T1000 (cell line): ENCODE measurements at places on chromosomes 6 and 20.

DNA sequence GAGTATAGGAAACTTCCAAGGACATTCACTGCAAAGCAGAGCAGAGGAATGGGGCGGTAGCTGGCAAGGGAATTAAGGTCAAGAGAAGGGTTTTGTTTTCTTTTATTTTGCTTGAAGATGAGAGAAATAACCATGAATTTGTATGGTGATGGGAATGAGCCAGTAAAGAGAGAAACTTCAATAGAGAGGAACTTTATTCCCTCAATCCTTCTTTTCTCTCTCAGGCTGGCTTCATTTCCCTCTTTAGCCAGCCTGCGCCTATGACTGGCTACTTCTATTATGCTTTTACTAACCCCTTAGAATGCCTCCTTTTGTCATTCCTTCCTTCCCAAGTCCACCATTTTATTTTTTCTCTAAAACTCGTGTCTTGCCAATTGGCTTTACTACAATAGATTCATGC, 101.4 kb upstream of the CEP85L start:
- no peak for DNase-seq

DNA sequence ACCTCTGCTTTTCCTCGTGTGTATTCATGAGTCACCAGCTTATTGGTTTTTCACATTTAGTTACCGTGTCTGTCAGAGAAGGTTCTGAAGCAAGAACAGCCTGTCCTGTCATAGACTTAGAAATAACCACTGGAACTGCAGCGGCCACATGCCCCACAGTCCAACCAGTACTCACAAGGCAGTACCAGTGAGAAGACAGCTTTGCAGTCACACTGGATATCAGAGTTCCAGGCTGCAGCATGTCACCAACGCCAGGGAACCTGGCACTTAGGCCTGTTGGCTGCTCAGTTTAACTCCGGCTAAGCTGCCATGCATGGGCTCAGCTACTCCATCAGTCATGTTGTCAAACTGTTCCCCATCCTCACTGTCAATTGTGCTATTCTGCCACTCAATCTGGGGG, 40.1 kb downstream of the ADNP start:
- no peak for DNase-seq

DNA sequence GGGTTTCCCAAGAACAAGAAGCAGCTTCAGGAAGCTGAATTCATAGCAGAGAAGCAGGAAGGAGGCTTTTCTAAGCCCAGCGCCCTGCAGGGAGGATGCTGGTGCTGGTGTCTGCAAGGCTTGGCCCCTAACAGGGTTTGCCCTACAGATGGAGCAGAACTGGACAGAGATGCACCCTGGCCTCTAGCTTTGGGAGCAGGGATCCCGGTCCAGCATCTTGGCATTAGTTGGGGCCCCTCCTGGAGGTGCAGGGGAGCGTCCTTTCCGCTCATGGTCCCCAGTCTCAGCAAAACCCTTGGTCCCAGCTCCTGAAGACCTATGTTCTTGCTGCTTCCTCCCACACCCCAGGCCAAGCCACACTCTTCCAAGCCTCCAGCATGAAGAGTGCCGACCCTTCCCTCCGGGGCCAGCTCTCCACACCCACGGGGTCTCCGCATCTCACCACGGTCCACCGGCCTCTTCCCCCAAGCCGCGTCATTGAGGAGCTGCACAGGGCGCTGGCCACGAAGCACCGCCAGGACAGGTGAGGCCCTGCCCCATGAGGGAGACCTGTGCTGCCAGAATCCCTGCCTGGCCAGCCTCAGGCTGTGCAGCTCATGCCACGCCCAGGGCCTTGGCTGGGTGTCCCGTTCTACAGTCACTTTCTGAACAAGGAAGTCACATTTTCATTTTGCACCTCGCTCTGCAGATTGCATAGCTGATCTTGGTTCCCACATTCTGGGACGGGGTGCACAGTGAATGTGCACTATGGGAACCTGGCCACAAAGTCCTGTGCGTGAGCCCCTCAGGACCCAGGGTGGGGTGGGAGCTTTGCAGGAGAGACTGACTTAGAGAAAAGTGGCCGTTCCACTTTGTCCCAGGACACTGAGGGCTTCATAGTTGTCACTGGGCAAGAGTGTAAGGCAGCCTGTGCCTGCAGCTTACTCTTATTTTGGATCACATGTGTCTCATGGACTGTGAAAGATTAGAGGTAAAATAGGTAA, 160.2 kb downstream of the SYCP2 start:
- no peak for DNase-seq

DNA sequence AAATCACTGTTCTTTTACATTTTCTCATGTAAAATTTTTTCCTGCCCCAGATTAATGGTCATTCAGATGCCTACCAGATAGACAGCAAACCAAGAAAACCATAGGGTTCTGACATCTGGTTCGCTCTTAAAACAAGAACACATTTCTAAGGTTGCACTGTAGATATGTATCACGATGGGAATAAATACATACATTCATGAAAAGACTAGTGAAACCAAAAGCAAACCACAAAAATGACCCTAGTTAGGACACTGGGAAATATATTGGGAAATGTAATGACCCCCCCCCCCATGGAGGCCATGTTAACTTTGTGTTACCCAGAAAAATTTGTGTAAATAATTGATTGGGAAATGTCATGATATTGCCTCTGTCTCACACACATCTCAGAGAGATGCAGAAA, 37.5 kb downstream of the MTFR2 start:
- DNase-seq: no peak

DNA sequence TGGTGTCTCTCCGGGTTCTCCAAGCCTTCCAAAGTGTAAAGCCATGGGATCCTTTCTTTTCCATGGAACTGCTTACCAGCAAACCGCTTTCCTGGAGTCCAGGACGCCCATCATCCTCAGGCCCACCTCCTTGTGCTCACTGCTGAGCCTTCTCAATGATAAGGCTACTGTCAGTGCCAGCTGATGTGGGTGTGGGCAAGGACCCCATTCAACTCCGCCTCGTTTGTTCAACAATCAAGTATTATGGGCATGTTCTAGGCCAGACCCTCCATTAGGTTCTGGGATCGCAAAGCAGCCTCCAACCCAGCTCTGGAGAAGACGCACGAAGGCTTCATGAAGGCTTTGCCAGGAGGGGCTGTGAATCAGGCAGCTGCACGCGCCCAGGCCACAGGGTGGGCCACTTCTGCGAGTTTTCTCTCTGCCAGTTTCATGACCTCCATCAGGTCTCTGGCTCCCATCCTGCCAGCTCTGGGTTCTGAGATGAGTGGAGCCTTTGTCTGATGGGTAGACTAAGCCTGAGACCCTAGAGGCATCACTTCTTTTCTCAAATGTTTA, 177.1 kb downstream of the MRPL14 start:
- DNase-seq: no peak

- DNase-seq: no peak
Observed at GRCh38 chr6:34517966-34518365, 38.2 kb downstream of the SPDEF start.

DNA sequence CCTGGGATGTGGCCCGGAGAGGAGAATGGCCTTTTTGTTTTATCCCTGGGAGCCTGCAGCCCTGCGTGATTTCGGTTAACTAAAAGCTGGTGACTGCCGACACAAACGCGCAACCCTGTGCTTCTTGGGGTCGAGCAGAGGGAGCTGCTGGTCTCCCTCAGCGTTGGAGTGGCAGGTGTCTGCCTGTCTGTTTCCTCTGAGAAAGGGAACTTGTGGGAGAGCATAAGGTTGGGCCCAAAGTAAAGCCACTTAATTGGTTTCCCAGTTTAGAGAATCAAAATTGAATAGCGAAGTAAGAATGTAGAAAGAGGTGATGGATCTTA, 500 bp downstream of the LTV1 start:
- DNase-seq: no peak

DNA sequence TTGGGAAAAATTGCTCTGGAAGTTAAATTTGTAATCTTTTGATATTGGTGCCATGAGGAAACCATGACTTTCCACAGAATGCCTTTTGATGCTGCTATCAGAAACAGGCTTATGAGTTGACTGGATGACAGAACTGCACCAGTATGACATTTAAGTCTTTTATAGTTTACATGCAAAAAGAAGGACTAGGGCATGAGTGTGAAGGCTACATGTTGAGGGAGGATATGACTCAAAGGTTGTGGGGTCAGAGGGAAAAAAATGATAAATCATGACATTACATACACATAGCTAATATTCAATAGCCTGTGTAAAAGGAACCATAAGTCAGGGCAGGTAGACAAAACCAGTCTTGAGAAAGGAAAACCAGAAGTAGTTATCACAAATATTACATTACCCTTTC, 182.2 kb downstream of the COL12A1 start:
- DNase-seq: no peak

- no peak for DNase-seq
Observed at GRCh38 chr20:63296531-63297299, 3.7 kb downstream of the COL20A1 start.

- DNase-seq: no peak
Observed at GRCh38 chr6:6582131-6582530, 6.4 kb upstream of the LY86 start.

DNA sequence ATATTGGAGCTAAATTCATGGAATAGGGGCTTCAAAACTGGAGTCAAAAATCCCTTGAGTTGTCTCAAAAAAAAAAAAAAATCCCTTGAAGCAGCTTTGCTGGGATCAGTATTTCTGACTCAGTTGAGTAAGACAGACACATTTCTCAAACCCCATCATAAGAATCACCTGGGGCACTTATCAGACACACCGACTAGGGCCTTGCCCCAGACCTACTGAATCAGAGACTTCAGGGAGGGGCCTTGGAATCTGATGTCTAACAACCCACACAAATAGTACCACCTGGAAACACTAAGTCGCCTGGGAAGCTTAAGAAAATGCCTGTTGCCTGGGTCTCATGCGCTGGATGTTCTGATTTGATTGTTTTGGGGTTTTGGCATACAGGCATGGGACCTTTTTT, 44.9 kb upstream of the RNF144B start:
- DNase-seq: no peak

GRCh38 chr20:41124451-41125094, 12.8 kb upstream of the PLCG1 start:
- DNase-seq: no peak

DNA sequence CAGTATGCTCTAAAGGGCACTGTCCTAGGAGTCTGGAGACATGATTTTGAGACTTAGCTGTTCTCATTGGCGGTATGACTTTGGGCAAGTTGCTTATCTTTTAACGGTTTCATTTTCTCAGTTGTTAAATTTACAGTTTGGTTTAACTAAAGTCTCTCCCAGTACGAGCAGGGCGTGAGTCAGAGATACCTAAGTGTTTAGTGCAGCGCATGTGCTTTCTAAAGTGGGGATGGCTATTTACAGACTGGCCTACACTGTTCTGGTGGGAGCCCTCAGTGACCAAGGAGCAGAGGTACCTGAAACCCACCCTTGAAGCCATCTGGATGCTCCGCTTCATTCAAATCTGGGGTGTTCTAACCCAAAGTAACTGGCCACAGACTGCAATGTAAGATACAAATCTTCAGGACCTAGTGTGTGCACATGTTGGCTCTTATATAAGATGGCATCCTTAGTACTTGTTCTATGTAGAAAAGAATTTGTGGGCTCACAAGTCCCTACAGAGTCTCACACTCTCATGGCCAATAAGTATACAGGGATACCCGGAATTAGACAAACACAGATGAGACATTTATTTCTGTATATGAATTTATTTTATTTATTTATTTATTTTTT, 10.7 kb downstream of the MSH5 start:
- no peak for DNase-seq

DNA sequence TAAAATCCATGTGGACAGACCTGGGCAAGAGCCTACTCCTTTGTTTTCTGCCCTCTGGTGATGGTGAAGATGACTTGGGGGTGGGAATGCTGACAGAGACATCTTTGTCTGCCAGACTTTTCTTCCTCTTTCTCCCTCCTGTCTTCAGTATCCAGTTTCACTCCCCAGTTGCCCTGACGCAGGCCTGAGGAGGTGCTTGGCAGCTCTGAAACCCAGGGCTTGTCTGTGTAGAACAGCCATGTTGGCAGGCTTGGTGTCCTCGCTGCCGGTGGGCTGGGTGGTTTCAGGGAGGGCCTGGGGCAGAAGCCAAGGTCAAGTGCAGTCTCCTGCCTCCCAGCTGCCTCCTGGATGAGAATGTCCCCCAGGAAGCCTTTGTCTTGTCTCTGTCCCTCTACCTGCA, 22.5 kb downstream of the CCDC167 start:
- DNase-seq: no peak

DNA sequence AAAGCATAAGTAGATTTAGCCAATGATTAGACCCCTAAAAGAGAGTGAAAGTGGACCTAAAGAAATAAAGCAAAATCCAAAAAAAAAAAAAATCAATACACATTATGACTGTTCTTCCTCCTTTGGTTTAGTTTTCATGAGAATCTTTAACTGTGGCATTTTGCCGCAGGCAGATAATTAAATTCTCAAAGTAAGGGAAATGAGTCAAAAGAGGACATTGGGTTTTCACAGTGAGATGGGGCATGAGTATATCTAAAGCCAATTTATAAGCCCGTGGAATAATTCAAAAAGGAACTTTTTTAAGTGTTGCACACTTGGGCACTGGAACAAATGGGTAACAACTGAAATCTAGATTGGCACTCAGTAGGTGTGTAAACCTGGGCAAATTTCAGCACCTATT, 230.3 kb downstream of the PKHD1 start:
- no peak for DNase-seq

GRCh38 chr6:4936681-4937041, 67.2 kb downstream of the RPP40 start:
- DNase-seq: no peak

DNA sequence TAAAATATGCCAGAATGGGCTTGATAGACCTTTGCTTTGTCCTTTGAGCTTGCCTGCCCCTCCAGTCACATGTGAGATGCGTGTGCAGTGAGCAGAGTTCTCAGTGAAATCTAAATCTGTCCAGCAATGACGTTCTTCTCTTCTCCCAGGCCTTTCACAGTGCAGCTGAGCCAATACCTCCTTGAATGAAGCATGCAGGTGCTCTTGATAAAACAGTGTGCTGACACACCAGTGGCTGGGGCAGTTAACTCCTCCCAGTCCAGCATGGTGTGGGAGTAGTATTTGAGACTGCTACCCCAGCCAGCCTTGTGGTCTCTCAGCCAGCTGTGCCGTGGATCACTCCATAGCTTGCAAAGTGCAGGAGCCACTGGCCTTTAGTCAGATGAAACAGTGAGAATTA, 240.5 kb downstream of the FARS2 start:
- no peak for DNase-seq

GRCh38 chr6:44512868-44513741, 125.6 kb downstream of the CDC5L start:
- no peak for DNase-seq

GRCh38 chr20:34922654-34923381, 32.8 kb downstream of the GSS start:
- DNase-seq: peak; percentile 28

DNA sequence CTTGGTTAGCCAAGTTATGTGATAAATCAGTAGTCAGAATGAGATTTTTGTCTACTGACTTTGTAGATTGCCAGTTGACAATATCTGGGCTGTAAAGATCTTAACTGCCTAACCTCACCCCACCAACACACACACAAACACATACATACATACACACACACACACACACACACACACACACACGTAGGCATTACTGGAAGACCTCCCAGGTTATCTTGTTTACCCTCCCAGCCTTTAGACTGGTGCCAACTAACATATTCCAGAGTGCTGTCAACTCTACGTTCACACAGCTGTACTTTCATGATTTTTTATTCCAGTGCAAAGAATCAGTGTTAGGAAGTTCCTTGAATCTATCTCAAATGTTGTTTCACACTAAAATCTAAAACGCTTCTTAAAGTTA, 38.9 kb downstream of the BMP5 start:
- DNase-seq: no peak
